Sciatic nerve (tissue), 2 donors: ENCODE measurements at places on chromosomes 6 and 20.

- DNase-seq = no peak
These were observed 2.2 kb downstream of the CD83 start for GRCh38 chr6:14119784-14120183.

DNA sequence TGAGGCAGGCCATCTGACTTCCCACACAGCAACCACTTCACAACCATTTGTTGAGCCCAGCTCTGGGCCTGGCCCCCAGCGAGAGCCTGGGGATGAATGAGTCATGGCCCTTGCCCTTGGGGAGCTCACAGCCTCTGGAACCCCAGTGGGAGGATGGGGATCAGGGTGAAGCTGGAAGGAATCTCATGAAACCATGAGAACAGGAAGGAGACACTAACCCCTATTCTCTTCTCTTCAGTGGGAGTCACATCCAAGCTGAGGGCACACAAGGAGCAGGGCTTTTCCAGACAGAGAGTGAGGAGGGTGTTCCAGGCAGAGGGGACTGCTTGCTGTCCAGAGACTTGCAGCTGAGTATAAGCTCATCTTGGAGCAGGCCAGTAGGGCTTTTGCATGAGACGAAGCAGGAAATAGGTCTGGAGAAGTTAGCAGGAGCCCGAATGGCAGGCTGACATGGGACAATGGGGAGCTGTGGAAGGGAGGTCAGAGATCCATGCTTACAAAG, 7.5 kb downstream of the FOXS1 start:
- DNase-seq = no peak

GRCh38 chr6:28515676-28516075, at the start of gene GPX6:
Gene GPX6 (minus strand): TSS chr6:28515793. CDS start chr6:28515743, 50 bp downstream.
- no peak for DNase-seq

GRCh38 chr6:160122744-160123143, 1.1 kb downstream of the SLC22A1 start:
- DNase-seq = peak; percentile 2

GRCh38 chr20:11451793-11452291, 465.9 kb upstream of the BTBD3 start:
- DNase-seq = no peak

- no peak for DNase-seq
These were observed 110.3 kb downstream of the RWDD2A start for GRCh38 chr6:83303426-83303825.

GRCh38 chr6:90256698-90257485, 39.8 kb downstream of the BACH2 start:
- DNase-seq = no peak

- peak; percentile 63 for DNase-seq
These were observed 242.9 kb downstream of the CDC5L start for GRCh38 chr6:44630125-44631028.

- no peak for DNase-seq
These were observed 77.1 kb downstream of the LMBRD1 start for GRCh38 chr6:69719602-69720193.

GRCh38 chr6:163228041-163228440, 186.5 kb upstream of the QKI start:
- DNase-seq = no peak

- no peak for DNase-seq
These were observed 207.7 kb upstream of the DTNBP1 start for GRCh38 chr6:15870333-15871043.

GRCh38 chr6:4459032-4459431, 317.2 kb upstream of the CDYL start:
- no peak for DNase-seq

- DNase-seq = no peak
These were observed 124.9 kb downstream of the TIAM2 start for GRCh38 chr6:155120034-155120433.

GRCh38 chr6:116060572-116061283, at the start of gene FRK:
Gene FRK (minus strand): TSS chr6:116060891. CDS start chr6:116060311, 580 bp downstream.
- no peak for DNase-seq

DNA sequence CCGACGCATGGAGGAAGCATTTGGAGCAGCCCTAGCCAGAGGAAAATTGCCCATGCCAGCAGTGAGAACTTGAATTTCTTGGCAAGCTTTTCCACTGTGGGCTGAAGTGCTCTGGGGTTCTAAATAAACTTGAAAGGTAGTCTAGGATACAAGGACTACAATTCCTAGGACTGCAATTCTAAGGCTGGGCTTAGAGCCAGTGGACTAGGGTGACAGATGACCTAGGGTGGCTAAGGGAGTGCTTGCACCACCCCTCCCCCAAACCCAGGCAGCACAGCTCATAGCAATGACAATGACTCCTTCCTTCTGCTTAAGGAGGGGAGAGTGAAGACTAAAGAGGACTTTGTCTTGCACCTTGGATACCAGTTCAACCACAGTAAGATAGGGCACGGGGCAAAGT, 122.3 kb downstream of the THBS2 start:
- DNase-seq = no peak

DNA sequence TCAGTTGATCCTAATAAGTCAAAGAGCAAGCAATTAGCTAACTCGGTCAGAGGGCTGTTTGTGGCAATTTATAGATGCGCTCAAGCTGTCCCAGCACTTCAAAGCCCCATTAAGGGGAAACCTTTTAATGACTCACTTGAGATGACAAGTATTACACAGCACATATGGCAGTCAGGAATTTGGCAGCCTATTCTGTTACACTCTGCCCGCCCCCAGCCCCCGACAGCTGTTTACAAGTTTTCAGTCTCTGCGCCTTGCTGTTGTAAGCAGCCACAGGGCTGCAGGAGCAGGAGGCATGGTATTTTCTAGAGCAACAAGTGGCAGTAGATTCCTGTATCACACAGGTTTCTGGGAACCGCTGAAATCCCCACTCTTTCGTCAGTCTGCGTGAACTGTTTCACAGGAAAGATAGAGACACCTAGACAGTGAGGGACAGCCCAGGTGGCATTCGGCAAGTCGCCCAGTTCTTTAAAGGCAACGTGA, 263.0 kb downstream of the FOXC1 start:
- DNase-seq = no peak

DNA sequence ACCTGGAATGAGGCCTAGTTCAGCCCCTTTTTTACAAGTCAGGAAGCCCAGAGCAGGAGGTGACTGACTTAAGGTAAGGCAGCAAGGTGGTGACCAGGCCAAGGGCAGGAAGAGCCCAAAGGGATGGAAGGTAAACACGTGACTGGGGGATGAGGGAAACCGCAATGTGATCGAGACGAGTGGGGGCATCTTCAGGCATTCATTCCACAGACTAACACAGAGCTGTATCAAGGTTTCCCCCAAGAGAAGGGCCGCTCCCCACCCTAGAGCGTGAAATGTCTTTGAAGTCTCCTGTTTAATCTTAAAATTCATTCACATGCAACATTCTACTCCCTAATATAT, 76.3 kb upstream of the PIM1 start:
- DNase-seq = no peak

- DNase-seq = no peak
These were observed 84.2 kb upstream of the ARG1 start for GRCh38 chr6:131488780-131489179.

DNA sequence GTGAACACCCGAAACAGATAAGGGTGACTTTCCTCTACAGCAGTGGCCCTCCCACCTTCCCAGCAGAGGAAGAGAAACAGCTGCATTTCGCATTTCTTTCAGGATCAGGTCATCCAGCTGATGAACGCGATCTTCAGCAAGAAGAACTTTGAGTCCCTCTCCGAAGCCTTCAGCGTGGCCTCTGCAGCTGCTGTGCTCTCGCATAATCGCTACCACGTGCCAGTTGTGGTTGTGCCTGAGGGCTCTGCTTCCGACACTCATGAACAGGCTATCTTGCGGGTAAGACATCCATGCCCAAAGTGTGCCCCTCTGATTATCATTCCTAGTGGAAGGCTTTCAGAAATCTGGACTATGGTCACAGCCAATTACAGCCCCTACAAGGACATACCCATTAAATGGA, 27.8 kb upstream of the MROH8 start:
- peak; percentile 18 for DNase-seq

- DNase-seq = no peak
These were observed 422.7 kb downstream of the NKAIN2 start for GRCh38 chr6:124226396-124226795.

GRCh38 chr6:162385980-162386379, 341.6 kb downstream of the PRKN start:
- DNase-seq = no peak

- DNase-seq = no peak
These were observed 558.2 kb upstream of the JAG1 start for GRCh38 chr20:11231742-11232648.

DNA sequence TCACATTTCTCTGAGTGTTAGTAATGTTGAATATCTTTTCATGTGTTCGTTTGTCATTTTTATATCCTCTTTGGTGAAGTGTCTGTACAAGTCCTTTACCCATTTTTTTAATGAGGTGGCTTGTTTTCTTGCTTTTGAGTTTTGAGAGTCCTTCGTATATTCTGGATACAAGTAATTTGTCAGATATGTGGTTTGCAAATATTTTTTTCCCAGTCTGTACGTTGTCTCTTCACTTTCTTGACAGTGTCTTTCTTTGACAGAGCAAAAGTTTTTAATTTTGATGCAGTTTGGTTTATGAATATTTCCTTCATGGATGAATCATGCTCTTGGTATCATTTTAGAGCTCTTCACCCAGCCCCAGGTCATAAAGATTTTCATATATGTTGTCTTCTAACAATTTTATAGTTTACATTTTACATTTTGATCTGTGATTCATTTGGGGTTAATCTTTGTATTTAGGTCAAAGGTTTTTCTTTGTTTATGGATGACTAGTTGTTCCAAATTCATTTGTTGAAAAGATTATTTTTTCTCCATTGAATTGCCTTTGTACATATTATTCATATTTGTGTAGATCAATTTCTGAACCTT, 152.5 kb downstream of the MRPL14 start:
- no peak for DNase-seq

DNA sequence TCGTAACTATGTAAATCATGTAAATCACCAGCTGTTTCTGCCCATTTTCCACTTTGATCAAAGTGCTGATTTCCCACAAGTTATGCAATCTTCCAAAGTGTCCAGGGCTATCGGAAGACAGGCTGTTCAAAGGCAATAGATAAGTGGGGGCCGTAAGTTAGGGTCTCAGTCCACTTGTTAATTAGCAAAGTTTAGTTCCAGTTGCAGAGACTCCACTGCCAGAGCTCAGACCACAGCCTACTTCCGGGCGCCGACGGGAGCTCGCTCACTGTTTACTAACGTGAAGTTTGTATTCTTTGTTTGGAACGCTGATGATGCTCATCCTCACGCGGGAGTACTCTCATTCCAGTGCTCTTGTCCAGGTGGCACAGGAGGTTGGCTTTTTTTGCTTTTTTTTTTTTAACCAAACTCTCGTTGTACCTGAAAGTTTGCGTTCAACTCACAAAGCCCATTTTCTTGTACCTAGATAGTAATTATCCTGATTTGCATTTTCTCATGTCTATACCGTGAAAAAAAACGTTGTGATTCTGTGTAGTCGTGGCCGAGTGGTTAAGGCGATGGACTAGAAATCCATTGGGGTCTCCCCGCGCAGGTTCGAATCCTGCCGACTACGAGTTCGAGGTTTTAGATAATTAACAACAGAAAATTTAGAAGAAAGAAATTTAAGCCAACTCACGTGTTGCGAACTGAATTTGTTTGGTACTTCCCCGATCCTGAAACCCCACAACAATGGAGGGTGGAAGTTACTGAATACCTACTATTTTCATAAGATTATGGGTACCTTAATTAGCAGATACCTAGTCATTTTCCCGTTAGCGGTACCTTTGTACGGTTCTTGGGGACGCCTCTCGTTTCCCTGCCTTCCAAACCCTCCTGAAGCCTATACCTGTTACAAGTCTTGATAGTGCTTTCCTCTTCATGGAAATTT, 29.9 kb upstream of the ZNF184 start:
- DNase-seq = peak; percentile 75

- DNase-seq = no peak
These were observed 523.2 kb upstream of the JARID2 start for GRCh38 chr6:14722704-14723103.

DNA sequence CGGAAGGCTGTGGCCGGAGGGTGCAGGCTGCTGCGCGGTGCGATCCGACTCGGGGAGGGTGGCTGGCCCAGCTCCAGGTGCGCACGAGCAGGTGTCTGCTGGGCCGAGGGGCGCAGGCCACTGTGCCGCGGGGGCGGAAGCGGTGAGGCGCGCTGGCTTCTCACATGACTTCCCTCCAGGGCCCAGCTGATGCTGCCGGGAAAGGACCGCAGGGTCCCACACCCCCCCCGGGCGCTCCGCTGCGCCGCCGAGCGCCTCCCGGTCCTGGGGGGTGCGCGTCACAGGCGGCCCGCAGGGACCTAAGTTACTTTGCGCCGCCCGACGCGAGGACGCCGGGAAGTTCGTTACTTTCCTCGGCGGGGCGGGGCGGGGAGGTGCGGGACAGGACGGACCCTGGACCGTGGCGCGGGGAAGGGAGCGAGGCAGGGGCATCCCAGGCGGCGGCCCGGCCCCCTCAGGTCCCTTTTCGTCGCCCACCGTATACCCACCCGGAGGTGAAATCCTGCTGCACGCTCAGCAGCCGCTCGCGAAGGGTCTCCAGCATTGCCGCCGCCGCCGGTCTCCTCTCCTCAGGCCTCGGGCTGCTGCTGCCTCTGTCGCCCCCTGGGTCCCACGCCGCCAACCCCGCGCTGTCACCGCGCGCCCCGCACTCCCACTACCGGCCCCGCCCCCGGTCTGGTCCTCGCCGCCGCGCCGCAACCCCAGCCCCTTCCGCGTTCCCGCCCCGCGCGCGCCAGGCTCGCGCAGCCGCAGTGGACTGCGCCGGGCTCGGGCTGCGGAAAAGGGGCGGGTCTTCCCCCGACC, at the start of gene DTNBP1:
DTNBP1 (minus strand) TSS at position 703 of the 804 bp plus-strand sequence; CDS start at position 544, 159 bp downstream.
- peak; percentile 90 for DNase-seq

- no peak for DNase-seq
These were observed 253 bp upstream of the SNPH start for GRCh38 chr20:1265916-1266166.

DNA sequence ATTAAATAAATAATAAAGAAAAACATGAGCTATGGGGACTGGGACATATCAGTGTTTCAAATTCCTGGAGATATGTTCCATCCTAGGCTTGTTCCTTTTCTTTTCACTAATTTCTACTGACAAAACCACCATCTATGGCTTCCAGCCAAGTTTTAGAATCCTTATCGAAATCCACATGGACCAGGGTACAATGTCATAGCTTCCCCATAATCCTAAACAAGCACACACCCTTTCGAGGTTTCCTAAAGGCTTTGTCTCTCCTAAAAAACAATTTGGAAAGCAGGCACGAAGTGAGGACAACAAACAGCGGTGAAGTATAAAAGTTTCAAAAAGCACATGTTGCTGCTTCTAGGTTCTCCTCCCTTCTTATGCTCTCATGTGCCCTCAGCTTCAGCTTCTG, 13.3 kb upstream of the DST start:
- DNase-seq = no peak

GRCh38 chr20:64011366-64011779, 24.6 kb upstream of the C20orf204 start:
- DNase-seq = no peak

- DNase-seq = no peak
These were observed 90.7 kb upstream of the F13A1 start for GRCh38 chr6:6411115-6411514.

- DNase-seq = no peak
These were observed 35.2 kb downstream of the AK9 start for GRCh38 chr6:109655761-109656262.
